Mucosa of descending colon (tissue), 3 donors: ENCODE measurements at places on chromosomes 4 and X. TPM values are rescaled to one million over a fixed set of nuclear protein-coding genes. Genes with fewer than 3 reads are reported as not detected.

Gene GPC4
- 18.4 TPM for total RNA-seq

Gene DGKQ
- 31.8 TPM for total RNA-seq

Gene PWWP3B
- total RNA-seq: 0.49 TPM

Gene ASIC5
- total RNA-seq: not detected

Gene COL25A1
- total RNA-seq: 0.12 TPM

Gene CD38
- total RNA-seq: 1.8 TPM

Gene DCLK2
- total RNA-seq: 11.8 TPM

Gene EXOC1L
- total RNA-seq: not detected

Gene SLC7A11
- total RNA-seq: 1.5 TPM

Gene EDA
- 2.6 TPM for total RNA-seq

Gene FAT1
- 241 TPM for total RNA-seq
